ENCODE measurements at places on chromosomes 4 and X. TPM values are rescaled to one million over a fixed set of nuclear protein-coding genes. Genes with fewer than 3 reads are reported as not detected.
A peak's percentile ranks its signal among the peaks of the same experiment; 100 is the strongest.

The KLB gene
- not detected for total RNA-seq

The HGFAC gene
- total RNA-seq: not detected

- no peak for DNase-seq
These were observed 8.6 kb upstream of the IL9R start for GRCh38 chrX:155988859-155989258.

The HSFX4 gene
- not detected for total RNA-seq

- no peak for DNase-seq
These were observed 148.1 kb downstream of the PCDH7 start for GRCh38 chr4:30868111-30868895.

GRCh38 chrX:63810746-63811145, 25.7 kb upstream of the ARHGEF9 start:
- no peak for DNase-seq

GRCh38 chr4:1960170-1960825, 48.5 kb downstream of the NELFA start:
- DNase-seq: no peak

DNA sequence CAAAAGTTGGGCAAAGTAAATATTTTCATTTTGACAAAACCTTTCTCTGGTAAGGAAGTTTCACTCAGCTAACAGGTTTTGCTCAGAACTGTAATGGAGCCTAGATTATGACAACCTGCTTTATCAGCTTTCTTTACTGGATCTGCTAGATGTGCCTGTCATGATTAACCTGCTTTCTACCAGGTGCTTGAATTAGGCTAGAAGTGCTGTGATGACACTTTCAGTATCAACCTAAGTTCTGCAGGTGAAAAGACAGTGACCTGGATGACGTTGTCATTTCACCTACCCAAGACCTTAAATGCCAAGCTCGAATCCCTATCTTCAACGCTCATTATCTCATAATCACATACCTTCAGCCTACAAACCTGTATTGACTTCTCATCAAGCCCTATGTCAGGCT, 1.5 kb upstream of the FAAH2 start:
- DNase-seq: no peak

DNA sequence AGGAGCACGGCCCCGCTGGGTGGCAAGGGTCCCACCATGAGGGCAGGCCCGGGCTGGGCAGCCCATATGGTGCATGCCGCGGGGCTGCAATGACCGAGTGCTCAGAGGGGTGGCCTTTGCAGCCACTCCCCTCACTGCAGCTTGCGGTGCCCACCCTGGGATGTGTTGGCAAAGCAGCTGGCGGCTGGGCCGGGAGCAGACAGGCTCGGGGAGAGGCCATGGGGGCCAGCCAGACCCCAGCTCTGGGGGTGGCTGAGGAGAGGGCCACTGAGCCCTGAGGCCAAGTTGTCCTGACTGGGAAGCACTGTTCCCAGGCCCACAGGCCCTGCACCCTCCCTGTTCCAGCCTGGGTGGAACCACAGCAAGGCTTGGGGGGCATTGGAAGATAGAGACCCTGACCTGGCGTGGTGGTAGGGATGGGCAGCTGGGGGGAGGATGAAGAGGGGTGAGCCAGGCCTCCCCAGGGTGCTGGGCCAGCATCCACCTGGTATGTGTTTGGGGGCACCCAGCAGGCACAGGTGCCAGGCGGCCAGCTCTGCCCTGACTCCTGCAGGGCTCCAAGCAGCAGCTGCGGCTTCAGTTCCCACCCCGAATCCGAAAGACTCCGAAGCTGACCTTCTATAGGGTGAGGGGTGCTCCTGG, 18.4 kb upstream of the RNF4 start:
- no peak for DNase-seq

- DNase-seq: peak; percentile 41
These were observed 201.0 kb upstream of the NEIL3 start for GRCh38 chr4:177108708-177109107.

GRCh38 chrX:30156880-30157560, 58.3 kb upstream of the MAGEB2 start:
- DNase-seq: no peak

DNA sequence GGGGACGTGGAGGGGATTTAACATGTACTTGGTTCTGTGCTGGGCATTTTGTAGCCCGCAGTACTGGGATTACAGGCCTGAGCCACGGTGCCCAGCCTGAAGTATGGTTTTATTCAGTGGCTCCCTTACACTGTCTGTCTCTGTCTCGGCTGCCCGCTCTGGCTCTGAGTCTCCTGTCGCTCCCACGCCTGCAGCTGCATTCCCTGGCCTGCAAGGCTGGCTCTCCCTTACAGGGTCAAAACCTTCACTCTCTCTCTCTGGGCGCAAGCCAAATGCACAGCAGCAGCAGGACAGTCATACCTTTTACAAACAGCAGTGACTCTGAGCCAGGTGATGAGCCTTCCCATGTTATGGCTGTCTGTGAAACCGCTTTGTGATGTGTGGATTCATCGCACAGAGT, 72.1 kb downstream of the HTRA3 start:
- DNase-seq: no peak

DNA sequence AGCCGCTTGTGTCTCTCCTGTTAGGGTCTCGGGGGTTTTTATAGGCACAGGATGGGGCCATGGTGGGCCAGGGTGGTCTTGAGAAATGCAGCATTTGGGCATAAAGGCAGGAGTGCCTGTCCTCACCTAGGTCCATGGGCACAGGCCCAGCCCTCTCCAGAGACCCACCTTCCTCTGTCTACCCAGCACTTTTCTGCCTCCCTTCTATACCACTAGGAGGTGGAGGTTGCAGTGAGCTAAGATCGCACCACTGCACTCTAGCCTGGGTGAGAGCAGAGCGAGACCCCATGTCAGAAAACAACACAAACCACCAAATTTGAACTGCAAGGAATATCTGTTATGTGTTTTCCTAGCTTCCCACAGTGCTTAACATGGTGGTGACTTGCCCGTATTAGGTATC, 38.0 kb downstream of the MOB1B start:
- DNase-seq: no peak

GRCh38 chr4:118318931-118319330, 33.9 kb downstream of the PRSS12 start:
- DNase-seq: no peak

- DNase-seq: no peak
These were observed 1099.9 kb downstream of the RAPGEF2 start for GRCh38 chr4:160202802-160203201.

- DNase-seq: no peak
These were observed 245.0 kb upstream of the GEMIN8 start for GRCh38 chrX:14274691-14275090.

DNA sequence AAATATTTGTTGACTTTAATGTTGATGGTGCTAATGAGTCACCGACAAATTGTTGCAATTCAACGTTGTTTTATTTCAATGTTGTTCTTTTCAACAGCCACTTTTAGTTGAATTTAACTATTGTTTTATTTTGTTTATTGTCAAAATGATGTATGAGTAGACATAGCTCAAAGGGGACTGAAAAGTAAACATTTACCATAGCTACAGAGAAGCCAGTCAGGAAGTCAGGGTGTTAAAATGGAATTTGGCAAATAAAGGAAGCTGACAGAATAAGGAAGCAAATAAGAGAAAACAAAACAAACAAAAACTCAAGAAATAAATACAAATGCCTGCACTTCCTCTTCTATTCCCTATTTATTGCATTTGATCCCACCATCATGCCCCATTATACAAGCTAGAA, 648.4 kb upstream of the HTR2C start:
- DNase-seq: no peak

DNA sequence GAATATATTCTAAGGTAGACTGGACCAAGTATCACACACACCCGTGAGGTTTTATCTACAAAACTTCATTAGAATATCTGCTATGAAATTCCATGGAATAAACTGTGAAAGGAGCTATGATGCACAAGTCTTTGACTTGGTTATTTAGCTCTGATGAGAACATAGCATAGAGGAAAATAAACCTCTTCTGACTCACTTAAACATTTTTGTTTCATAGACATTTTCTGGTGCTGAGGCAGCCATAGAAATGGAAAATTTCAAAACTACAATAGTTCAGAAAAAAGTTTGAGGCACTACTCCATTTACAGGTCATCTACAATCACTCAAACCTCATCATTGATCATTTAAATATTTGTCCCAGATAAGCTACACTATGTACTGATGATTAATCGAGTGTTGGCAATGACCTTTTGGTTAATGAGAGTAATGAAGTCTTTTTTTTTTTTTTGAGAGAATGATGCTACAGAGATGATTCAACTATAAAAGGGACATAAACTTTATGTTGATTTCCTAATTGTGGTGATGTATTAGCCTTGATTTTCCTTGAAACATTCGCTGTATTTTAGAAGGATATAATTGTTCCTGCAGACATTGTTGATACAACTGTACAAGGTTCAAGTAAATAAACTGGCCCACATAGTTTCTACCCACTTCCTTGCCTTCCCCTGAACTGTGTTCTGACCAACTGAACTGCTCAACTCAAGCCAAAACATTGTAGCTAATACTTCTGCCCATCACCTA, 77.5 kb downstream of the AREG start:
- DNase-seq: no peak

The GDPD2 gene
- total RNA-seq: not detected

DNA sequence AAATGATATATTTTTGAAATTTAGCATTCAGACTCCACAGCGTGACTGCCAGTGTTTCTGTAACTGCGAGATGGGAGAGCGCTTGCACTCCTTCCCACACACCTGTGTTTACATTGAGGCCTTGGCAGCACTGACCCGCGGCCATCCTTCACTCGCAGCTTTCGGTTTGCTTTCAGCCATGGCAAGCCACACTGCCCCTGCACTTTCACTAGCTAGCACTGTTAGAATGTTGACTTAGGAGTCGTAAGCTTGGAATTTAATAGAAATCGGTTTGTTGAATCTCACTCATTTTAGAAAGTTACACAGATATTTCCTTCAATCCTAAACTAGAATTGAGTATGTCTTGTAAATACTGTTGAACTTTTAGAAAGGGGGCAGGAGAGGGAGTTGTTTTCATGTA, 136.2 kb downstream of the CFAP299 start:
- no peak for DNase-seq

DNA sequence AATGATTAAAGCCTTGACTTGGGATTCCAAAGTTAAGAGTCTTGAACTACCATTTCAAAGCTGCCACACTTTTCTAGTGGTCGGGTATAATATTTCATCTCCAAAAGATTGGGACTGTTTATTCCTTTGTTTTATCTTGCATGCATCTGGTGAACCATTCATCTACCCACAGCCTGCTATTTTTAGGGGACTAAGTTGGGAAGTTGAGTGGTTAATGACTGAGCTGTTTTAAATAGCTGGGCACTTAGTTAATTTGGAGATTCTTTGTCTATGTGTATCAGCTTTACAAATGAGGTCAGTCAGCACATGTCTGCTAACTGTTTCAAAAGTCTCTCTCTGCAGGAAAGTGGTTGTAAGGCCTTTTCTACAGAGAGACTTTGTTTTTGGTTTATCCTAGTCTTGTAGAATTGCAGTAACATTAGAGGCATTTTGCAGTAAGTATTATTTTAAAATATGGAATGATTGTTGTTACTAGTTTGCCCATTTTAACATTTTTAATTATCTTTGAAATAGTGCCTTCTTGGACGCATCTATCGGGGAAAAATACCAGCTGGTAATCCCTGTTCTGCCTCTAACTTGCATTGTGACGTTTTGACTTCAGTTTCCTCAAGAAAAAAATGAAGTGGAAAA, 8.2 kb downstream of the BMP2K start:
- peak; percentile 79 for DNase-seq

The AFF2 gene
- 1.7 TPM for total RNA-seq

The EVC gene
- total RNA-seq: 13.9 TPM

The NCBP2L gene
- total RNA-seq: not detected

- DNase-seq: no peak
These were observed 138.2 kb downstream of the GUCY2F start for GRCh38 chrX:109343671-109344070.

- DNase-seq: peak; percentile 50
These were observed 31.5 kb upstream of the PTTG2 start for GRCh38 chr4:37928426-37929416.

The BMPR1B gene
- not detected for total RNA-seq

The SYNPO2 gene
- total RNA-seq: 1.6 TPM

GRCh38 chrX:151416579-151416978, 19.6 kb downstream of the VMA21 start:
- no peak for DNase-seq

- no peak for DNase-seq
These were observed 83.4 kb downstream of the MSN start for GRCh38 chrX:65750674-65751469.

DNA sequence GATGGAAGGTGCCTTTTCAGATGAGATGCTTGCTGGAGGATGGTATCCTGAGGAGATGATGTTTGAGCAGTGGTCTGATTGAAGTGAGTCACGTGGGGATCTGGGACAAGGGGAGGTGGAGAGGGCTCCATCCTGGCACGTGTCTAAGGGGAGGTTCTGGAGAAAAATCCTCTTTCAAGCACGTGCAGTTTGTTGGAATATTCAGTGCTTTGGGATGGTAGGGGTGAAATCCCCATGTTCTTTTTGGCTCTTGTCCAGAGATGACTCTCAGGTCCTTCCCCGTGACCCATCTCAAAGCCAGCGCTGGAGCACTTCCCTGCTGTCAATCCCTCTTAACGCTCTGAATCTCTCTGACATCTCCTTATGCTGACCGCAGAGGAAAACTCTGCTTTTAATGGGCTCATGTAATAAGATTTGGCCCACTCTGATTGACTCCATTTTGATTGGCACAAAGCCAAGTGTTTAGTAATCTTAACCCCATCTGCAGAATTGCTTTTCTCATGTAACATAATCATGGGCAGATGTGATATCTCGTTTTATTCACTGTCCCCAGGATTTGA, 10.8 kb upstream of the KLKB1 start:
- no peak for DNase-seq

DNA sequence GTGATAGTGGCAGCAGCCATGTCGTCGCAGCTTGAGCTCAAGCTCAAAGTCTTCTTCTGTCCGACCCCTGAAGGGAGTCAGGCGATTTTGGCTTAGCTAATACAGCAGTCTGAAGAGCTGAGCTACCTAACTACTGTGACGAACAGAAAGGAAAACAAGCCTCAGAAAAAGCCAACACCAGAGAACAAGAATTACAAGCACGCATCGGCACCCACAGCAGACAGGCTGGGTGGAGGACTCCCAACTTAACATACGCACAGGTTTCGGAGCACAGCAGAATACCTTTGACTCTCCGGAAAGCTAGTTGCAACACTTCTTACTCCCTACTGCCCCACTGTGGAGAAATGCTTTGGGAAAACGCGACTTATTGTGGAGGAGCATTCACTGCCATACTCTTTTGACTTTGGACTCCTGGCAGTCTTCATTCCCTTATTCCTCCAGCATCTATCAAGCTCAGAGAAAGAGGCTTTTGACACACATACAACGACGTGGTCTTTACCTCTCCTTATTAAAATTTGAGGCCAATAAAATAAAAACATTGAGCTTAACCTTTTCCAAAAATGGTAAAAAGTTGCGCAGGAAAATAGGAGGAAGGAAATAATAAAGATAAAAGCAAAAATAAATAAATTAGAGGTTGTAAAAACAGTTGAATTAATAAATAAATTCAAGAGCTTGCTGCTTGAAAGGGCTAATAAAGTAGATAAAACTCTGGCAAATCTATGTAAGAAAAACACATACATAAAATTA, 41.3 kb upstream of the GPC3 start:
- DNase-seq: peak; percentile 41

The YY2 gene
- total RNA-seq: 1.4 TPM
